ENCODE measurements at places on chromosomes 13 and 19.

GRCh38 chr13:30115257-30115600, 192.1 kb downstream of the KATNAL1 start:
- no peak for DNase-seq

DNA sequence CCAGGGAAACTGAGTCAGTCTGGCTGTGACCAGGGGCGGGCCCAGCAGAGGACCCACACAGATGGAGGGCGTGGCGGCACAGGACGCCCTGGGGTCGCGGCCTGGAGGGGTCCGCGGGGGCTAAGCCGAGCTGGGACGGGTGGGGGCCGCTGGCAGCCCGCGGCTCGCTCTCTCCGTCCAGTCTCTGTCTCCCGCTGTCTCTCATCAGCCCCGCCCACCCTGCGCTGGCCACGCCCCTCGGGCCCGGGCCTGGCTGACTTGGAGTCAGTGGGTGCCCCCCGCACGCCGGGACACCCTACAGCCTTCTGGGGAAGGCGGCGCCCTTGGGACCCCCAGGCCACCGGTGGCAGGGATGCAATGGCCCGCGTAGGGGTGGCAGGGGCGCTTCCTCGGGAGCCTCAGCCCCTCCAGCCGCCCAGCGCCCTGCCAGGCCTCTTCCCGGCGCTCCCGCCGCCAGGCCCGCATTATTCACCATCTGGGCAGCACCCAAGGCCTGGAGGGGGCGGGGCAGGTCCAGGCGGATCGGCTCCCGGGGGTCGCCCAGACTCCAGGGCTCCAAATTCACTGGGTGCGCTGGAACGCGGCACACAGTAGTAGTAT, at the start of gene TBXA2R:
TSS of gene TBXA2R (minus strand) at position 186 of the 600 bp plus-strand sequence. CDS start 6,241 bp downstream, outside the sequence.
- DNase-seq = peak; percentile 52

- DNase-seq = no peak
Observed at GRCh38 chr13:32455594-32455903, 27.6 kb upstream of the N4BP2L1 start.

- no peak for DNase-seq
Observed at GRCh38 chr13:44309794-44310757, 63.5 kb upstream of the SERP2 start.

DNA sequence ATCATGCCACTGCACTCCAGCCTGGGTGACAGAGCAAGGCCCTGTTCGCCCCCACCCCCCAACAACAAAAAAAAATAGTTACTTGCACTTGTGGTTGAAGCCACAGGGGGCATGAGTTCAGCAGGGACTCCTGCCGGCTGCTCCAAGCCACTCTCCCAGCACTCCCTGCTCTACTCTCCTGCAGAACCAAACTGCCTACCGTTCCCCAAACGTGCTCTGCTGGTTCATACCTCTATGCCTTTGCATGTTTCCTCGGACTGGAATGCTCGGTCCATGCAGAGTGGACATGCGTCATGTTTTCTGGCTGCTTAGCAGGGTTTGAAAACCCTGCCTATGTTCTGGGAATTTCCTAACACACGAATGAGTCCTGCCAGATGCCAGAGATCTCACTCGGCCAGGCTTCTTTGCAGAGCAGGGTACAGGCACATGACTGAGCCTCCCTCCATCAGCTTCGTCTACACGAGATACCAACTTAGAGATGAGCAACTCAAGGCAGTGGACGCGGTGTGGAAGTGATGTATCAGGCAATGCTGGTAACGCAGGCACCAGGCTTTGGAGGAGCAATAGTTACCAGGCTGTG, 8.5 kb upstream of the SLC25A15 start:
- DNase-seq = no peak

GRCh38 chr19:1769645-1769985, 16.3 kb downstream of the ONECUT3 start:
- no peak for DNase-seq

GRCh38 chr19:54197121-54197520, 3.5 kb upstream of the RPS9 start:
- no peak for DNase-seq

- no peak for DNase-seq
Observed at GRCh38 chr19:42193294-42193693, 24.2 kb downstream of the DEDD2 start.

GRCh38 chr13:26985285-26985878, 186.2 kb downstream of the USP12 start:
- DNase-seq = peak; percentile 78

DNA sequence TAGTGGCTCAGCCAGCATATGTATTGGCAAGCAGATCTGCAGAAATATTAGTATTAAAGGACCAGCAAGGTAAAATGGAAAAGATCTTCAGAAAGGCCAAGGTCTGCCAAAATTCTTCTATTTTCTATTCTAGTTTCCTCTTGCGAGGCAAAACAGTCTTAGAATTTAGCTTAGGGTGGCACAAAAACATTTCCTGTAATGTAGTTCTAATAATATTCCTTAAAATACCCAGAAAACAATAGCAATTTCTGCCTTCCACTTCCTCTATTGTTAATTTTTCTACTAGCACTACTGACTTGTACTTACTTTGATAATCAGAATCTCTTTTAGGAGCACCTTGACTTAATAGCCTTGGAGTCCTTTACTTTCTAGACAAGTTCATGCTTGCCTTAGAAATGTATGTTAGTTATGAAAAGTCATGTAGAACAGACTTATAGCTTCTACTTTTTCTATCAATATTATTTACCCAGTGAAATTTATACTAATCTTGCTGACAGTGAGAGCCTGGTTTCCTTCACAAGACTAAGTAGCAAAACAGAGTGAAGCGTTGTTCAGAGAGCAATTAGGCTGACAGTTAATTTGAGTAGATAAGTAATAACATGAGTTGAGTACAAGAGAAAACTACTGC, 23.9 kb upstream of the LPAR6 start:
- no peak for DNase-seq

DNA sequence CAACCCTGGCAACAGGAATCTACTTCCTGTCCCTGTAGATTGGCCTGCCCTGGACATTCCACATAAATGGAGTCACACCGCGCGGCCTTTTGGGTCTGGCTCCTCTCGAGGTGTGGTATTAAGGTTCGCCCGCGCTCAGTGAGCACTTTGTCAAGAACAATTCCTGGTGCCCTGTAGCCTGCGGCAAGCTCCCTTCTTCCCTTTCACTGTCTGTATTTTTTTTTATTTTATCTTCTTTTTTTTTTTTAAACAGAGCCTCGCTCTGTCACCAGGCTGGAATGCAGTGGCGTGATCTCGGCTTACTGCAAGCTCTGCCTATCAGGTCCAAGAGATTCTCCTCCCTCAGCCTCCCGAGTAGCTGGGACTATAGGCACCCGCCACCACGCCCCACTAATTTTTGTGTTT, 28.3 kb downstream of the PEX11G start:
- no peak for DNase-seq

GRCh38 chr19:10205636-10206035, 10.9 kb upstream of the DNMT1 start:
- DNase-seq = no peak
